ENCODE measurements at places on chromosomes 2 and 18.
A peak's percentile ranks its signal among the peaks of the same experiment; 100 is the strongest.

- no peak for DNase-seq
These were observed 548.5 kb upstream of the LRRTM4 start for GRCh38 chr2:78070693-78071092.

DNA sequence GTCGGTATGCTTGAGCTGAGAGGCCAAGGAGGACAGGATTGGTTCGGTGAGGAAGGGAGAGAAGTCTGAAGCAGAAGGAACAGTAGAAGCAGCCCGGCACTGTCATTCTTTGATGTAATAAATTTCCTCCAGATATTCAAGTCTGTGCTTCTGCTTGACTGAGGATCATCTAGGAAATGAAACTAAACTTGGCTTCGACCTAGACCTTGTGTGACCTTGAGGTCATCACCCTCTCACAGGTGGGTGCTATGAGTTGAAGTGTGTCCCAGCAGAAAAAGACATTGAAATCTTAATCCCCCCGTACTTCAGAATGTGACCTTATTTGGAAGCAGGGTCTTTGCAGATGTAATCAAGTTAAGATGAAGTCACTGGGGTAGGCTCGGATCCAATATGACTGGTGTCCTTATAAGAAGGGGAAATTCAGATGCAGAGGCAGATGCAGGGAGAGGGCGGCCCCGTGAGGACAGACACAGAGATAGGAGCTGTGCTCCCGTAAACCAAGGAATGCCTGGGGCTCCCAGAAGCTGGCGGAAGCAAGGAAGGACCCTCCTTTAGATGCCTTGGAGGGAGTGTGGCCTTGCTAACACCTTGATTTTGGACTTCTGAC is 49.0 kb downstream of the PRKCE start:
- DNase-seq = no peak

GRCh38 chr18:23143016-23143814 is 7.9 kb downstream of the CABLES1 start:
- DNase-seq = peak; percentile 77

DNA sequence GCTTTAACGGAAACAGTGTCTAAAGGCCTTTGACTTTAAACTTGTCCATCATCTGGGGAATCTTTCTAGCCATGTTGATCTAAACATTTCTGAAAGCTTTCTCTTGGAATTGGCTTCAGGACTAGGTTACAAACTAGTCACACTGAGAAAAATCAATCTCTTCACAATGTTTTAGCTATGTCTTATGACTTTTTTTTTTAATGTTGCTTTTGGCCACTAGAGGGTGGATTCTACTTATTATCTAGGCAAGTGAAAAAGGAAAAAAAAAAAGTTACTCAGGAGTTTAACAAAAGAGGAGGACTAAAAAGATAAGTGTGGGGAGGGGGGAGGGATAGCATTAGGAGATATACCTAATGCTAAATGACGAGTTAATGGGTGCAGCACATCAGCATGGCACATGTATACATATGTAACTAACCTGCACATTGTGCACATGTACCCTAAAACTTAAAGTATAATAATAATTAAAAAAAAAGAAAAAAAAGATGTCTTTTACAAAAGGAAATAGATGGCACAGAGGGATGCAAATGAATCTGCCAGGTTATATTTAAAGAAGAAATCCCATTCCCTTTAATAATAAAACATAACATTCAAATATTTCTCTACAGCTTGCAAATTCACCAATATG is 160.4 kb upstream of the PID1 start:
- DNase-seq = peak; percentile 34

DNA sequence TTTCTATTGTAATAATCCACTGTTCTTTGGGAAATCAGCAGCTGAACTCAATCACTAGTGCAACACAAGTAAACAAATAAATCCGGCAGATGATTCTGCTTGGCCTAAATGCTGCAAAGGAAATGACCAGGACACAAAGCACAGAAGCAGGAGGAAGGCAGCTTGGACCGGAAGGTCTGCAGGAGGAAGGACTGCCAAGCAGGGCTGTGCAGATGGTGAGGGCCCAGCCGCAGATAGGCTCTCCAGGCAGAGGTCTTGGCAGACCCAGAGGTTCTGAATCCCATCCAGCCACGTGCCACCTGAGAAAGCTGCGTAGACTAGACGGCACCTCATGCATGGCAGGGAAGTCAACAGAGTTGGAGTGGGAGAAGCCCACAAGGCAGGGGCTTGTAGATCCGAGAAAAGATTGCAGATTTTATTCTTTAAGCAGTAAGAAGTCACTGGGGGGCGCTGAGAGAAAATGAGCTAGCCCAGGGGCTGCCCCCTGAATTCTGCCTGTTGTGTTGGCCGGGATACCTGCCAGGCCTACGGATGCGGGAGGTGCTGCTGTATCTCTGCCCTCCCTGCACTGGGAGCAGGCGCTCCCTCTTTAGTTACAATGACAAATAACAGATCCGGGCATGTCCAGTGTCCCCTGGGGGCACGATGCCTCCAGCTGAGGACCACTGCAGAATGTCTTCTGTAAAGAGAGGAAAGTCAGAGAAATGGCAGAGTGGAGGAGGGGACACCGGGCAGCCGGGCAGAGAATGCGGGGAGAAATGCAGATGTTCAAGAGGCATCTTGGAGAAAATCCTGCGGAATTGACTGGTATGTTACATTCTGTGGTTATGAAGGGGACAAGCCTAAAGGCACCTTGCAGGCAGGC is 153.5 kb downstream of the PXDN start:
- DNase-seq = no peak

DNA sequence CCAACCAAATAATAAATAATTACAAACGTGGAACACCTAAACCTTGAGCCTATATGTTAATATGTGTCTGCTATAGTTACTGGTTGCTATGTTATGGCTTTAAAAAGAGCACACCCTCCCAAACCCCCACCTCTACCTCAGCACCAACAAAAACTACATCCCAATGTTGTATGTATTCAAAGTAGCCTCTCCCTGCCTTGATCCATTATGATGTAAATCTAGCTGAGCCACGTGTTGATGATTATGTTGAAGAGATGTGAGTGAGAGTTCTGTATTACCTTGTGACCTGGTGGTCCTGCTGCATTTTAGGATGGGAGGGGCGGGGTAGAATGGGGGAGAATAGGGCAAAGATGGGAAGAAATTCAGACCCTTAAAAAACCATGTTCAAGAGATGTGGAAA is 4.8 kb downstream of the MFSD6 start:
- no peak for DNase-seq

DNA sequence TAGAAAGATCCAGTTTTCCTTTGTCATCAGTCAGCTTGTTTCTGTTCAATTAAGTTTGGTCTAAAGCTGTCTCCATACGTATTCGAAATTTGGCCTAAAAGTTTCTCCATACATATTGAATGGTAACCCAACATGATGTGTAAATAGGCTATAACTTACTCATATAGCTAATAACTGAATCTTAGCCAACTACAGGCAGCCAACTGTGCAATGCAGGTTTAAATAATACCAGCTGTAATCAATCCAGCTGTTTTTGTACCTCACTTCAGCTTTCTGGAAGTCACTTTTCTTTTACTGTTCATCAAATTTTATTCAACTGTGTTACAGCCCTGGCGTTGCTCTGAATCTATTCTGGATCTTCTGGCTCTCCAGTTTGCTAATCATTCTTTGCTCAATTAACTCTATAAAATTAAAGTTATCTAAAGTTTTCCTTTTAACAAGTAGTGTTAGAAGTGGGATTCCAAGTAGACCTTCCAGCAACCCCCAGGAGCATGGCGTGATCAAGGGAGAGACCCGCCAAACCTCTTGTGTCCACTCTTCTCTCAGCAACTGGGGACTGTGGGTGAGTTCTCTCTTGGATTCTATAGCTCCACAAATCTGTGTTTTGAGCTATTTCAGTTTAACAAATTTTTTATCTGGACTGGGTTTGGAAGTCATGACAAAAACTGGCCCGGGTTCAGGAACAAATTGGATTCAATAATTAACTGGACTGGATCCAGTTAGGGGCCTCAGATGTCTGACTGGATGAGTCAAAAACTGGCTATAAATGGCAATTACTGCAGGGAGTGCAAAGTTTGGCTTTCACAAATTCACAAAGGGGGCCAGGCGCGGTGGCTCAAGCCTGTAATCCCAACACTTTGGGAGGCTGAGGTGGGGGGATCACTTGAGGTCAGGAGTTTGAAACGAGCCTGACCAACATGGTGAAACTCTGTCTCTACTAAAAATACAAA is 329.7 kb upstream of the ST6GAL2 start:
- no peak for DNase-seq

DNA sequence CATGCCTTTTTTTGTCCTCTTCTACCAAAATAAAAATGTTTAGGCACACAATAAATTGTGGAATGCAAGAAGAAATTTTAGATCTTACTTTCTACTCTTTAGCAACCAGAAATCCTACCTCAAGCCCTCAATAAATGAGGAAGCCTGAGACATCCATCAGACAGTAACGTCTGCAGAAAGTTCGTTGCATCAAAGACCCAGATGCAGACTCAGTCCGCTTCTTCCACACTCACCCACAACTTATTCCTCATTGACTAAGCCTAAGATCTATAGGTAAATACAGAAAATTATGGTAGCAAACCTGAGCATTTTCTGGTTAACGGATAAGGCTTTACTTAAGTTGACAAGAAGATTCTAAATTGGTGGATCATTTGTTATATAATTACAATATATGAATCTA is 579.4 kb upstream of the ID2 start:
- no peak for DNase-seq

DNA sequence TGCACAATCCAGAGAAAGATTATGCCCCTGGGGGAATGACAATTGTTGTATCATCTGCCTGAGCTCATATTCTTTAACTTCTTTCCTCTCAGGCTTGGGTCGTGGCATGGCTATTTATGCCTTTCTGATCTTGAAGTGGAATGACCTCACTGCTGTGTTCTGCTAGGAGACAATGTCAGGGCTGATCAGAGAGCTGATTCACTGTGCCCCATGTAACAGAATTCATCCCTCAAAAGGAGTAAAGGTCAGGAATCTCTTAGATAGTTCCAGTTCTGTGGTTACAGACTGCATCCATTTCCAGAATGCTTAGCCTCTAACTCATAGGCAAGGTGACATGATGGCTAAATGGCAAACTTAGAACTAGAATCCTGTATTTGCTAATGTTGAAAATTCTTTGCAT is 511.7 kb upstream of the CNTNAP5 start:
- no peak for DNase-seq

GRCh38 chr18:7896805-7897518 is 329.8 kb downstream of the PTPRM start:
- DNase-seq = no peak

DNA sequence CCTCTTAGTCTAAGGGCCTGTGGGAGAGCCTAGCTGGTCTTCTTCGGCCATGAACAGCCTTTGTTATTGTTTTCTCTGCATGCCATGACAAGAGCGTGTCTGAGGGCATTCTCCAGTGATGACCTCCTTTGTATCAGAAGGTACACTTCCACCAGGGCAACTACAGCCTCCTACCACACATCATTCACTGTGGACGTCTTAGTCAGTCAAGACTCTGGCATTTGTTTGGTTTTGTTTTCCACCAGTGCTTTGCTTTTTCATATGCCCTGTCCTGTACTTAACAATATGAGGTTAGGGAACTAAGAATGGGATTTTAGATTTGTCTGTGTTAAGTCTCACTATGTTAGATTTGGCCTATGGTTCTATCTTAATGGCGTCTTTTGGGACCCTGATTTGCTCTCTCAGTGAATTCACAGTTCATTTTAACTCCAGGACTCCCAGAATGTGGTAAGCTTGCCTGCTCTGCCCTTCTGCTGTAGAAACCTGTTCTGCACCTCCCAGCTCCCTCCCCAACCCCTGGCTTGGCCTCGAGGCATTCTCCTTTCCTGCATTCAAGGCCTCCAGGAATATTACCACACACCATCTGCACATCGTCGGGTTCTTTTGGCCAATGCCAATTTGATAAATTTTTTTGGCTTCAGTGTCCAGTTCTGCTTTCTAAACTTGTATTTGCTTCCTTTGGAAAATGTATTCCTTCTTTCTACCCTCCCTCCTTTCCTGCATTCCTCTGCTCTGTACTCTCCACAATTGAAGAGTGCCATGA is 42.8 kb upstream of the IL1R1 start:
- DNase-seq = no peak

DNA sequence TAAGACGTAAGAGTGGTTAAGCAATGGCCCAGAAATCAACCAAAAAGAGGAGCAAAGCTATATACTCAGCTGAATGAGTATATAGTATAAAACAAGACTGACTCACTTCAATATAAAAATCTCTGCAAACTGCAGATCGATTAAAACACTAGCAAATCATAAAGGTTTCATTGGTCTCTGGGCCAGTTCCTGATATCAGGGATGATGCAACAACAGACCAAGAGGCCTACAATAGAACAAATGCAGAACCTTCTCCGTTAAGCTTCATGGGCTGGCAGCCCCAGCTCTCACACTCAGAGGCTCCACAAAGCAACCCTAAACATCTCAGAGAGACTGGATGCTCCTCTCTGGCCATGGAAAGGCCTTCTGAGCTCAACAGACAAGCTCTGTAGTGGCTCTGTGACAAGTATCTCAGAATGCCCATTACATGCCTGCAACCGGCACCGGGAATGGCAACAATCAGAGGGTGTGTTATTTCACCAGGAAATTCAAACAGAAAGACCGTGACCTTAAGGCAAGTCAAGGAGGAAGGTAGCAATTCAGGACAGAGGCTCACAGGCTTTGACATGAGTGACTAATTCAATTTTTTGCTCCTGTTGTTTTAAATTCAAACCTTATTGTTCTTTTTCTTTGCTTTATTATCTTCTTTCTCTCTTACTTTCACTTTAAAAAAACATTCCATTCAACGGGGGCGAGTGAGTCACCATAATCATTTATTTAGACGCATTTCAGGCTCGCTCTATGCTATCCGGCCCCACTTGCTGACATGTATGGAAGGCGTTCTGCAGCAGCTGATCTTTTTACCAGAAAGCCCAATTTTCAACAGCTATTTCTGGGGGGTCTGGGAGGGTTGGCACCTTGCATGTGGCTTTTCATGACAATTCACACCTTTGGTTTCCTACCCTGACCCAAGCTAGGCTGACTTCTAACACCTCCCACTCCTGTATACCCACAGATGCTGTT is 15.1 kb downstream of the CYRIA start:
- no peak for DNase-seq

- DNase-seq = peak; percentile 46
These were observed 29.0 kb downstream of the SERPINB5 start for GRCh38 chr18:63505566-63506335.

- DNase-seq = peak; percentile 5
These were observed 1541.9 kb upstream of the PIK3C3 start for GRCh38 chr18:40413160-40413559.

DNA sequence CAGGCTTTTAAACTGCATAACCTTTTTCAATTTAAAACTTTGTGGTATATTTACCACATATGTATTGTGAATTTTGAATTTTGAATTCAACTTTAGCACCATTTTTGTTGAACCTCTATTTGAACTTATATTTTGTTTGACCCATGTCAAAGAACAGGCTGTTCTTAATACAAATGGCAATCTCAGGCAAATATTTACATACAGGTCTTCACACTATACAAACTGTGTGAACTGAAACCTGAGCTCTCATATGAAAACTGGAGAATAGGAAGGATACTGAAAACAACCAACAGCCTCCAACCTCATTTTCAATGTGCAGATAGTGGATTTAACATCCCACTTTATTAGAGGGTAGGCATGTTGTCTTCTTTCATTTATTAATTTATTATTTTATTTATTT is 491.8 kb downstream of the KCNJ3 start:
- DNase-seq = no peak

GRCh38 chr2:69299772-69300516 is 87.1 kb downstream of the GFPT1 start:
- DNase-seq = no peak

GRCh38 chr2:75516378-75517360 is 44.1 kb downstream of the EVA1A start:
- no peak for DNase-seq
